Stimulated activated CD4-positive, alpha-beta T cell treated with anti-CD3 and anti-CD28 coated beads, Interleukin-4, amount 100 ng/mL, for 48 hours (primary cell): ENCODE measurements at places on chromosomes 2 and 18.

- no peak for DNase-seq
Observed at GRCh38 chr2:206558492-206558891, 83.8 kb upstream of the FAM237A start.

DNA sequence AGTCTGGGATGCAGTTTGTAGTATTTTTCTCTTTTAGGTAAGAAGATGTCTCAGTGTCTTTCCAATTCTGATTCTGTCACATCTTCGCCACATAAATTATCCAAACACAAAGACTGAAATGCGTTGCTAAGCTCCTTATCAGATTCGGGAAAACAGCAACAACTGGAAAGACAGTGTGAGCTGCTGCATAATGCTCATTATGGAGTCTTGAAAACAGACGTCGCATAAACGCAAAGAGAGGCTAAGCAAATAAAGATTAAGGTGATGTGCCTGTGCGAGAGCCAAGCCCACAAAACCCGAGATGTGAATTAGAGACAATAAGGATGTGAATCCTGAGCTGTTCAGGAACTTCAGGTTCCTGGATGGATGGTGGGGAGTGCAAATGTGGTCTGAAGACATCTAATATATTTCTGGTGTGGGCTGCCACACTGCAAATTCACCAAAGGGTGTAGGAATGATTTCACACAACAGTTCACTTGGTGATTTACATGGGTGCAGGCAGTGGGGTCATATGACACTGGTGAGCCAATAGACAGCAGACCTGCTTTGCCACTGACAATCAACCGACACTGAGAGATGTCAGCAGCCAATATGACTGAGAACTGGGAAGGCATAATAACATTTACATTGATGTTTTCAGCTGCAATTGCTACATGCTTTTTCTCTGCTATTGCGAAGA lies 195.8 kb downstream of the MTX2 start:
- no peak for DNase-seq

DNA sequence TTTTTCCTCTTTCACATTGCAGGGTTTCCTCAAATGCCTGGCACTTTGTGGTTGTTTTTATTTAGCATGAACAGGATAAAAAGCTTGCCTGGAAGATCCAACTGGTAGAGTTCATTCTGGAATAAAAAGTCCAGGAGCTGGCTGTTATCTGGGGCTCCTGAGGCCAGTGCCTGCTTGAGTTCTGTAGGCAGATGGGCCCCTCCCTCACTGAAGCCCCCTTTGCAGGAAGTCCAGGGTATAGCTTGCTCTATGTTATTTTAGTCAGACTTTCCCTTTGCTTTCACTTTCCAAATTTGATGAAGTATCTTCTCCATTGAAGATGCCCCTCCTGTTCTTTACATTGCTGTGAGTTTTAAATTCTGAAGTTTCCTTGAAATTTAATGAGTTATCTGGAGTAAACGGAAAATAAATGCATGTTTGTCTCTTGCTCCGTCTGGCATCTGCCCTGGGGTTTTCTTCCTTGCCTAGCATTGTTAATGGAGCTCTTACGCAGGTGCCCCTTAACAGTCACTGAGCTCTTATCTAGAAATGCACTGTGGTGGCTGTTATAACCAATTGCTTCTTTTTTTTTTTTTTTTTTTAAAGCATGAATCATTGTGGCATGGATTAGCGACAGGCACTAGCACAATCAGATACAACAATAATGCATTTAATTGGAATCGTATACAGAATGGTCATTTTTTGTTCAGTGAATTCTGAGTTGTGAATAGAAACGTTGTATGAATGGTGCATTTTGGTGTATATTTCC lies 27.0 kb upstream of the LPIN1 start:
- DNase-seq, result no peak

DNA sequence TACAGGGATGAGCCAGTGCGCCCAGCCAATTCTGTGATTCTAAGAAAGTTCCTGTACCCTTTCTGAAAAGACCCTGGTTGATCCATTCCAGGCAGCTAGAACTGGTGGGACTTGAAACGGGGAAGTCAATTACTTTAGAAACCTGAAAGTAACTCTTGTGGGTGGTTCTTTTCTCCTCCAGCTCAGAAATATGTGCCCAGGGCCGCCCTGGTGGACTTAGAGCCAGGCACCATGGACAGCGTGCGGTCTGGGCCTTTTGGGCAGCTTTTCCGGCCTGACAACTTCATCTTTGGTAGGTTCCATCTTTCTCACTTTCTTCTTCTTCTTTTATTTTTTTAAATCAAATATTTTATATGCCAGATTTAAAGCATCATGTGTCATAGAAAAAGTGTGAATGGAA lies 2.7 kb downstream of the TUBB6 start:
- DNase-seq, result no peak

- DNase-seq, result no peak
Observed at GRCh38 chr2:159460227-159460626, 156.1 kb downstream of the BAZ2B start.
